ENCODE measurements at places on chromosomes 3 and 15.
A peak's percentile ranks its signal among the peaks of the same experiment; 100 is the strongest.

DNA sequence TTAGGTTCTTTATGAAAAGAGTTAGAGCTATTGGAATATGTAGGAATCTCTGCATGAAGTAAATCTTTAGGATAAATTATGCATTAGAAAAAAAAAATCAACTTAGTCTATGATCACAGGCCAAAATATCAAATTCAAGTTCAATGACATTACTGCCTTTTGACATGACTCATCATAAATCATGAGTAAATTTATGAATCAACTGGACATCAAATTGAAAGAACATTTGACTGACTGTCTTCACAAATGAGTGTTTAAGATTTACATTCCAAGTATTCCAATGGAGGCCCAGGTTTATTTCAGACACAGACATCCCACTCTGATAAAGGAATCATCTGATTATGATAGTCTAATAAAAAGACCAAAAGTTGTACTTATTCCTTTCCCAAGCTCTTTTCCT, 192.8 kb upstream of the TTC14 start:
- no peak for DNase-seq

DNA sequence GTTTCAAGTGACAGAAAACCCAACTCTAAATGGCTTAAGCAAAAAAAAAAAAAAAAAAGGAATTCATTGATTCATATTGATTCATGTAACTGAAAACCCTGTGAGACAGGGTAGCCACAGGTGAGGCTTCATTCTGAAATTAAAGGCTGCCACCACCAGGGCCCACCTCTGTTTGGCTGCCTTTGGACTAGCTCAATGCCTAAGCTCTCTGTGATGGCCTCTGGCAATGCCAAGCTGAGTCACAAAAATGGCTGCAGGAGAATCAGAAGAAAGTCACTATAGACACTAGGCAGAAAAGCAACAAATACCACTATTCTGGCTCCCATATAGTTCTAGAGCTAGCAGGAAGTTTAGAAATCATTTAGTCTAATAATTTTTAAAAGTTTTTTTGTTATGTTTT, 38.2 kb upstream of the GYG1 start:
- no peak for DNase-seq

DNA sequence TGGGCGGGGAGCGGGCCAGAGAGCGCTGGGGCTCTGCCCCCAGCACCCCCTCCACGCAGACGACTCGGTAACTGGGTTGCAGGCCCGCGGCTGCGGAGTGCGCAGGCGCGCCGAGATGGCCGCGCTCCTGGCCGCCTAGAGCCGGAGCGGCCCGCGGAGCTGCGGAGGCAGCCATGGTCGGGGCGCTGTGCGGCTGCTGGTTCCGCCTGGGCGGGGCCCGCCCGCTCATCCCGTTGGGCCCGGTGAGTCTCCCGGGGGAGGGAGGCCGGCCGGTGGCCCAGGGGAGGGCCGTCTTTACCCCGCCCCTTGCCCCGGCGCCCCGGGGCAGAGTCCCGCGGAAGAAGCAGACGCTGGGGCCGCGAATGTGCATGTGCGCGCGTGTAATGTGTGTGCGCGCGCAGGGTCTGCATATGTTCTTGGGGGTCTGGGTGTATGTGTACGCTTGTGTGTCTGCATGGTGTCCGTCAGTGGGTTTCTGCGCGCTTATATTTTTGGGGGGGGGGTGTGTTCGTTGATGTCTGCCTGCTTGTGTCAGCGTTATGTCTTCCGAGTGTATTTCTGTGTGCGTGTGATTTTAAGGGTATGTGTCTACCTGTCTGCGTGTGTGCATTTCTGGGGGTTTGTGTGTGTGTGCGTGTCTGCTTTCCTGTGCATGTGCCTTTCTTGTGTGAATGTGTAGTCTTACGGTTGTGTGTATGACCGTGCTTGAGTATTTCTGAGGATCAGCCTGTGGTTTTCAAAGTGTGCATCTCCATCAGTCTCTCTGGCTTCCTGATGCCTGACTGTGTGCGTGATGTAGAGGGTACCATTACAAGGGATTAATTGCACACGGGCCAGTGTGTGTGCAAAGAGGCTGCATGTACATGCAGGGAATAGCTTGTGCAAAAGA, at the start of gene ABHD14A:
Gene ABHD14A (plus strand): TSS at position 102 of the 889 bp plus-strand sequence. CDS start 72 bp downstream, at position 174.
- DNase-seq: peak; percentile 74

GRCh38 chr3:29092348-29092747, 188.5 kb upstream of the RBMS3 start:
- no peak for DNase-seq

- DNase-seq: peak; percentile 44
Measured at GRCh38 chr15:90956274-90957030, 1.8 kb downstream of the RCCD1 start.

DNA sequence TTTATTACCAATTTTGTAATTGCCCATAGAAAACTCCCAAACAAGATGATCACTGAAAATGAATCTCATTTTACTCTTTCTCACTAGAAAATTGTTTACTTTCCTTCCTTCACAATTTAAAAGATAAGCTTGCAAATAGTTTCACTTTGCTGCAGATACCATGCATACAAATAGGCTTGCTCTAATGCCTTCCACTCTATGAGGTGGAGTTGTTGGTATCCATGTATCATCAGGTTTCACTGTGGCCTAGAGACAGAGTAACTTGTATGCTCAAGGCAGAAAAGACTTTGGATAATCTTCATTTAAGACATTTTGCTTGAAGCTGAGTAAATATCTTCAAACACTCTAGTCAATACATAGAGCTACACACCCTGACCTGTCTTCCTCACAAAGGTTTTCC, 60.8 kb downstream of the RYK start:
- no peak for DNase-seq

DNA sequence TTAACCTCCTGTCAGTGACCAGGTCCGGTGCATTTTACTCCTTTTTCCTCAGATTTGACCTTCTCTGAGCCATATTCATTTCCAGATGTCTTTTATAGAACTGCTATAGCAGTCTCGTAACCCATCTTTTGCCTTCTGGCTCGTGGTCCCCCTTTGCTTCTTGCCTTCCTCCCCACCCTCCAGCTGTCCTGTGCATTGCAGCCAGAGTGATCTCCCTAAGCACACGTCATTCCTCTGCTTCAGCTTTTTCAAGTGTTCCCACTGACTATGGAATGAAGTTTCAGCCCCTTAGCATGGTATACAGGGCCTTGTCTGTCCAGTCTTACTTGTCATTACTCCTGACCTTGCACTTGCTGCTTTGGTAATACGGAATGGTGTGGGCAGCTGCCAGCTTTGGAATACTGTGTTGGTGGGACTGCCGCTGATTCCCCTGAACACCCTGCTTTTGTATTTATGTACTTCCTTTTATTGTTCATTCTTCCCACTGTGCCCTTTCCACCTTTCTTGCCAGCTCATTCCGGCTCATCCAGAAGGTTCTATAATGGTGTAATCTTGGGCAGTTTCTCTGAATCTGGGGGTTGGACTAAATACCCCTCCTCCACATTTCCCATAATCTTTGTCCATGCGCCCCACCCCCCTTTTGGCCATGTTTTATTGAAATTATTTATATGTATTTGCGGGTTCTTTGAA, 38.9 kb downstream of the SLC25A26 start:
- no peak for DNase-seq

GRCh38 chr3:49700453-49701128, 11.2 kb downstream of the RNF123 start:
- DNase-seq: no peak

DNA sequence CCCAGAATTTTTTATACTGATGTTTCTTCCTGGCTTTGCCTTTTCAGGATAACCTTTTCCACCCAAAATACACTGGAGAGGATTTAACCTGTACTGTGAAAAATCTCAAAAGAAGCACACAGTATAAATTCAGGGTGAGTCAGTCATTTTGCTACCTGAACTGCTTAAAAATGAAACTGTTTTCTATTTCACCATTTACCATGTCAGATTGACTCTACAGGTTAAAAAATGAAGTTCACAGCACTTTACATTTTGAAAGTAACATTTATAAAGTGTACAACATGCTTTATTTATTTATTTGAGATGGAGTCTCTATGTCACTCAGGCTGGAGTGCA, 115.2 kb downstream of the GHSR start:
- DNase-seq: no peak

- DNase-seq: no peak
Measured at GRCh38 chr3:20849975-20850374, 664.0 kb upstream of the SGO1 start.

DNA sequence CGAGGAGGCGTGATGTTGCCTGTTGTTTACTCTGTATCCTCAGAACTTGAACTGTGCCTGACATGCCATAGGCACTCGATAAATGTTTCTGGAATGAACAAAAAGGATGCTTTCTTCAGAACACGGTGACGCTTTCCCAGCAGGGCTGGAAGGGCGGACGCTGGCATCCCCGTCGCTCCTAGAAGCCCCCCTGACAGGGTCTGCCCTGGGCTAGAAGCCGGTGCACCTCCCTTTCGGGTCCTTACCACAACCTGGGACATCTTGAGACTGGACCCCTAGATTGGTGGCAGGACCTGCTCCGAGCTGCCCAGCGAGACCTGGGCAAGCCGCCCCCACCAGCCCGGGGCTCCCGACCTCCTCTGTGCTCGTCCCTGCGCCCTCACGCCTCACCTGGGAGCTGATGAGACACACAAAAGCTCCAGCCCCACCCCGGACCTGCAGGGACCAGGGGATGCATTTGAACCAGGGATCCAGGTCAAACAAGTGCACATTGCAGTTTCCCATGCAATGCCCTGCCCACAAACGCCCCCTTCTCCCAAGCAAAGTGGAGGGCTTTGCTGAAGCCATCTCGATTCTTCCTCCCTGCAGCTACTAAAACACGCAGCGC, 131.2 kb upstream of the MEF2A start:
- DNase-seq: no peak

DNA sequence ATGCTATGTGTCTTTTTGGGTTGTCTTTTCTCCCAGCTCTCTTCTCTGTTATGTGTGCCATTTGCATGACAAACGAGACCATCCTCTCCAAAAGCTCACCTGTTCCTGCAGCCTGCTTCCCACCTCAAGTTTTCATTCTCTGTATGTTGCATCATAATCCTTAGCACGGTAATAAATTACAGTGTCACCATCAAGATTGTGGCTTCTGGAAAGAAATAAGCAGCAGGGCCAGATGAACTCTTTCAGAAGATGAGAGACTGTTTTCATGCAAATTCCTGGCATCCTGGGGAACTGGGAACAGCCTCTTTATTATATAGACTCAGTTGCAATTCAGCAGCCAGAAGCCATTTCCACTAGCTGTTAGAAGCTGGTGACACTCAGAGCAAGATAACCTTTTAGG, 436.7 kb downstream of the EPHB1 start:
- DNase-seq: no peak

Data from substantia nigra (tissue), 51 donors.